Left colon (tissue), 2 donors: ENCODE measurements at places on chromosomes 2 and 18.

DNA sequence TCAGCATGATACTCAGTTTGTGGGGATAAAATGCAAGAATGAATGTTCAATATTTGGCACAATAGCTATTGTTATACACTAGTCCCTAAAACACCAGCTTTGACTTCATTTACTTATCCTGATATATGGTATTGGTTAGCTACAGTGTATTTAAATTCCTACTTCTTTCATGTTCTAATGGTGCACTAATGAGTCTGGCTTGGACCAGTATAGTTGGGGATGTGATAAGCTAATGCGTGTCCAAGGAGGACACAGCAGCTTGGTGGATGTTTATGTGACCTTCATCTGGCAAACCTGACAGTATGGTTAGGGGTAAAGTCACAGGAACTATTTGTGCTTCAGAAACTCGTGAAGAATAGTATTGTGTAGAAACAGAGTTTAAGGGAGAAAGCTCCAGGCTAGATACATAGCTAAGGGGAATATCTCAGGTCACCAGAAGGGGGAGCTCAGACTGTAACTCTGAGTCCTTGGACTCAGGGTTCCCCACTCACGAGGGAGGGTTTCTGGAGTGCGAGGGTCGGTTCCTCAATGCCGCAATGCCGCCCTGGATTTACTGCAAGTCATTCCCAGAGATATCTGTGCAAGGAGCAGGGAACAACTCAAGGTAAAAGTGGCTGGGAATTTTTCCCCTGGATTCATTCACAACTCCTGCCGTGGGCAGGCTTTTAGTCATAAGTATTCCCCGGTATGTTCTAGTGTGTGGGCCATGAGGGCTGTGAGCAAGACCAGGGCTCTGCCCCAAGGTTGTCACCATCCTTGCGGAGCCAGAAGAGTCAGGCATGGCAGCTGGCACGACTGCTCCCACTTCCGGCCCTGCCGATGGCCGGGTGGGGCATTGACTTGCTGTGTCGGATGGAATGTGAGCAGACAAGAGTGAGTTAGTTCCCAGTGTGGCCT lies 14.5 kb downstream of the IL1R2 start:
- no peak for DNase-seq

DNA sequence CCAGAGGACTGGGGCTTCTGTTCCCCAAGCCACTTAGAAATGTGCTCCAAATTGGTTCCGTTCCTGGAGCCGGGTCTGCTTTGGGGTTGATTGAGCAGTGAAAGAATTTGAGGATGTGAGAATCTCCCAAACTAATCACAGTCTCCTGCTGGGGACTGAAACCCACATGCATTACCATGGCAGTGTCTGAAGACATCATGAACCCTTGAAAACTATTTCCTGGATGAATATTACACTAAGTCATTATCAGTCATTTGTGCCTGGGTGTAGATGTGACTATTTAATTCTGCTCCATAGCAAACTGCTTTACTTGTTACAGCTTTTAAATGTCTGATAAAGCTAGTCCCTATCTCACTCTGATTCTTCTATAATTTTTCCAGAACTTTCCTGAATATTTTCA lies 27.6 kb downstream of the SPP2 start:
- DNase-seq = no peak

- no peak for DNase-seq
These were observed 9.8 kb upstream of the RAB17 start for GRCh38 chr2:237600205-237600846.

GRCh38 chr2:236872981-236873380 lies 212.7 kb upstream of the COPS8 start:
- no peak for DNase-seq

DNA sequence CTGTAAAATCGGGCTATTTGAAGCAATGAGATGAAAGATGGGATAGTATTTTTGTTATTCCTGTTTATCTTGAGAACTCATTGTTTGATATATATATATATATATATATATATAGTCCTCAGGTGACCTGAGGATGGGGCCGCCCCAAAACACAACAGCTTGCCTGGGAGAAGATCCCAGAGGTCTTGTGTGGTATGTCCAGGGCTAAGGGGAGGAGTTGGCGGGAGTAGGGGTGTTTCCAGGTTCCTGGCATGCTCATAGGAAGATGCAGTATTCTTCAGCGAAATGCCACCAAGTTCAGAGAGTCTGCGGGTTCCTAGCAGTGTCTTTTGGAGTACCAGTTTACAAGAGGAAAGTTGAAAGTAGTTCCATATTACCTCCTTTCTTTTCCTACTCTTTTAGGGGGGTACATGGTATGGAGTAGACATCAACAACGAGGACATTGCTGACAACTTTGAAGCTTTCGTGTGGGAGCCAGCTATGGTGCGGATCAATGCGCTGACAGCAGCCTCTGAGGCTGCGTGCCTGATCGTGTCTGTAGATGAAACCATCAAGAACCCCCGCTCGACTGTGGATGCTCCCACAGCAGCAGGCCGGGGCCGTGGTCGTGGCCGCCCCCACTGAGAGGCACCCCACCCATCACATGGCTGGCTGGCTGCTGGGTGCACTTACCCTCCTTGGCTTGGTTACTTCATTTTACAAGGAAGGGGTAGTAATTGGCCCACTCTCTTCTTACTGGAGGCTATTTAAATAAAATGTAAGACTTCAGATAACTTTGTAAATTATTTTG lies 18.3 kb downstream of the CCT7 start:
- no peak for DNase-seq

DNA sequence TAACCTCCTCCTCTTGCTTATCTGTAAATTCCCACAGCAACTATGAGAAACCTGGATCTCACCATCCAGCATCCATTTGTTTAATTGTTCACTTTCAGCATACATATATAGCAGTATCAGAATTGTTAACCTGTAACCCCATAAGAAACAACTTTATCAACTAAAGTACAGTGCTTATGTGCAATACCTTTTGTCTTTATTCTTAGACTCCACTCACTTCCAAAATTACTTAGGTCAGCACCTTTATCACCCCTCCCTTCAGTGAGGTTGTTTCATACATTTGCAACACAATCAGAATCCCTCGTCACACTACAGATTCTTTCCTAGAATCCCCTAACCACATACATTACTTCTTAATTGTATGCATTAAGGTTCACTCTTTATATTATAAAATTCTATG lies 225.9 kb upstream of the NCKAP5 start:
- no peak for DNase-seq

GRCh38 chr2:45344502-45344901 lies 266.6 kb downstream of the SRBD1 start:
- no peak for DNase-seq

GRCh38 chr2:30254685-30255001 lies 23.3 kb downstream of the LBH start:
- DNase-seq = no peak
